CD4-positive, alpha-beta T cell treated with Interleukin-4 for 4 hours (primary cell): ENCODE measurements at places on chromosomes 11 and 22.

DNA sequence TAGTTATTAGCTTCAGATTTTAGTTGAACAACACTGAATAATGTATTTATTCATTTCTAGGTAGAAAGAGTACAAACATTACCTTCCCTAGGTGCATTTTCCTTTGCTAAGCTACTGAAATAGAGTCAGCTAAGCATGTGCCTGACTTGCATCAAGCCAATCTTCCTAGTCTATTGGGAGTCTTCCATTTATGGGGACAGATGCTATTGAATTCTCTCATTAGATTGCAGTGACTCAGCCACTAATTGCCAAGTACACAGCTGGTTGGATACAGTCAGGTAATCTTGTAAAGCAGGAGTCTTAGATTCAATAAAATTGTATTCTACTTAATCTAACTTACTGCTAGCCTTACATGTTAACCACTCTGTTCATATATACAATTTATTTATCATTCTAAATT lies 55.2 kb upstream of the RPS13 start:
- no peak for DNase-seq

DNA sequence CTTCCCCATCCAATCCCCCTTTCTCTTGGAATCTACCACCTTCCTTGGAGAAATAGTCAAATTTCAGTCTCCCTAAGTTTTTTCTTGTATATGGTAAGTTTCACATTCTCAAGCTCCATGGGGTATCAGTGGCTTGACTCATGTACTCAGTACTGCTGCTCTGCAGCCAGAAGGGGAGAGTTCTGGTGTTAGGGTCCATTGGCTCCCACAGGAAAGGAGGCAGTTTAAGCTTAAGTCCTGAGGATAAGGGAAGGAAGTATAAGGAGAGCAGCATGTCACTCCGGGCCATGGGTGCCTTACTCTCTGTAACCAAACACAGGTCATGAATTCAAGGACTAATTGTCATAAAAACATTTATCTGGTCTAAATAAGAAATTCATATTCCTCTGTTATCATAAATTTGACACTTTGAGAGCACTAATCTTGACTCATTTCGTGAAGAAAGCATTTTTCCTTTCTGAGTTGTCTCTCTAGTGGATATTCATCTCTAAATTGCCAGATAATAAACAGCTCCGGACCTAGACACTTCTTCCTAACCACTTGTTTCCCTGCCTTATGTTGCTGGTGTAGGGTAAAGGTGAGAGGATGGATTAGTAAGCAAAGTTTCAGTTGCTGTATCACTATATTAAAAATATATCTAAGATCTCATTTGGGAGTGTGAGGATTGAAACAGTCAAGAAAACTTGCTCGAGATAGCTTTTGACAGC lies 20.1 kb upstream of the SORL1 start:
- DNase-seq = no peak

DNA sequence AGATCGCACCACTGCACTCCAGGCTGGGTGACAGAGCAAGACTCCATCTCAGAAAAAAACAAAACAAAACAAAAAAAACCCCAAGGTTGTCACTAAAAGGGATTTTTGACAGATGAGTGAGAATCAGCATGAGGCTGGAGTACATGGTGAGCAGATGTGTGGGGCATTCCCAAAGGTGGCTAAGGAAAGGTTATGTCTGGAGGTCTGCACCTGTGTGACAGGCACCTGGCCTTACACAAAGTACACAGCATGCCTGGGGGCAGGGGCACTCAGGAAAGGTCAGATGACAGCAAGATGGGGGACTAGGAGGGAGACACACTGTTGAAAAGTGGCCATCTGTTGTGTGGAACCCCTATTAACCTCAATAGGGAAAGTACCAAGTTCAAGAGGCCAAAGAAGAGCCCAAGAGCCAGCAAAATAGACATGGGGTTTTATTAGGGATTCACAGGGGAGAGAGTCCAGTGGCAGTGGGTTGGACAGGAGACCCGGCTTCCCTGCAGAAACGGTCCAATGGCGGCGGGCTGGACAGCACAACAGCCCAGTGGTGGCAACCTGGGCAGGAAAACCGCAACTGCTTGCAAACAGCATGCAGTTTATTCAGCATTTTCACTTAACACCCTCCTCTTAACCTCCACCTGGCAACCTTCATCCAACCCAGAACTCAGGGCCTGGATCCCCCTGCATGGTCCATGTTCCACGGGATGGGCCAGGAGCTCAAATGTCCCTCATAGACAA lies 101.1 kb downstream of the MICAL2 start:
- no peak for DNase-seq

DNA sequence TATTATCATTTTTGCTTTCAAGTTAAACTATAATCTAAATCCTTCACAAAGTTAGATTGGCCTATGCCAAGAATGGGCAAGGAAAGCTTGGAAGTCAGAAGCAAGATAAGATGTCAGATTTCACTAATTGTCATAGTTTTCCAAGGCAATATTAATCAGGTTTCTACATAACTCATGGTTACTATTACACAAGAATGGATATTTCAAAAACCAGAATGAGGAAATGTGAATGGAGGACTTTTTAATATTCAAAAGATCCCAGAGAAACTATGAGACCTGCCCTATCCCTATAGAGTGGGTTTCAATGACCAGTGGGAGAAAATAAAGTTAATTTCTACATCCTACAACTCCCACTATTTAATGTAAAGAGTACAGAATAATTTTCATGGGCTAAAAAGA lies 203.2 kb downstream of the CASP12 start:
- DNase-seq = no peak

GRCh38 chr22:50526834-50527801 lies 1.7 kb upstream of the SCO2 start:
- peak; percentile 51 for DNase-seq
